SJSA1 (cell line): ENCODE measurements at places on chromosomes 7 and 10.

DNA sequence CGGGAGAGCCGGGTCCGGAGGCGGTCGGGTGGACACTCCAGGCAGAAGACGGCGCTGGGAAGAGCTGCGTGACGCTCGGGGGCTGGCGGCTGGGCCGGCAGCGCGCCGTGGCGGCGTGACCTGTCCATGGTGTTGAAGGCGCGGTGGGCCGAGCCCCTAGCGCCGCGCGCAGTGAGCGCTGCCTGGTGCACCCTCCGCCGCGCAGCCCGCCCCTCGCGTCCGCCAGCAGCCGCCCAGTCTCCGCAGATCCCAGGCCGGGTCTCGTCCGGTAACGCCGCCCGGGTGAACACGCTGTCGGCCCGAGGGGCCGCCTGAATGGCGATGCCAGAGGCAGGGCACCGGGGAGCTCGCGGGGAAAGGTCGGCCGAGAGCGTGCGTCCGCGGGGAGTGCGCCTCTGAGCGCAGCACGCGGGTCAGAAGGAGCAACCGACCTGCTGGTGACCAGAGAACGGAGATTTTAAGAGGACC, 657 bp upstream of the TMEM178B start:
- DNase-seq: peak; percentile 40

GRCh38 chr7:121872831-121873288, at the start of gene PTPRZ1:
Gene PTPRZ1, plus strand, starts transcription at chr7:121873161. Its CDS starts 339 bp downstream, at chr7:121873500.
- DNase-seq: no peak

GRCh38 chr7:158011941-158012340, 575.7 kb downstream of the PTPRN2 start:
- no peak for DNase-seq

GRCh38 chr7:32941681-32942414, 15.4 kb upstream of the FKBP9 start:
- DNase-seq: no peak

DNA sequence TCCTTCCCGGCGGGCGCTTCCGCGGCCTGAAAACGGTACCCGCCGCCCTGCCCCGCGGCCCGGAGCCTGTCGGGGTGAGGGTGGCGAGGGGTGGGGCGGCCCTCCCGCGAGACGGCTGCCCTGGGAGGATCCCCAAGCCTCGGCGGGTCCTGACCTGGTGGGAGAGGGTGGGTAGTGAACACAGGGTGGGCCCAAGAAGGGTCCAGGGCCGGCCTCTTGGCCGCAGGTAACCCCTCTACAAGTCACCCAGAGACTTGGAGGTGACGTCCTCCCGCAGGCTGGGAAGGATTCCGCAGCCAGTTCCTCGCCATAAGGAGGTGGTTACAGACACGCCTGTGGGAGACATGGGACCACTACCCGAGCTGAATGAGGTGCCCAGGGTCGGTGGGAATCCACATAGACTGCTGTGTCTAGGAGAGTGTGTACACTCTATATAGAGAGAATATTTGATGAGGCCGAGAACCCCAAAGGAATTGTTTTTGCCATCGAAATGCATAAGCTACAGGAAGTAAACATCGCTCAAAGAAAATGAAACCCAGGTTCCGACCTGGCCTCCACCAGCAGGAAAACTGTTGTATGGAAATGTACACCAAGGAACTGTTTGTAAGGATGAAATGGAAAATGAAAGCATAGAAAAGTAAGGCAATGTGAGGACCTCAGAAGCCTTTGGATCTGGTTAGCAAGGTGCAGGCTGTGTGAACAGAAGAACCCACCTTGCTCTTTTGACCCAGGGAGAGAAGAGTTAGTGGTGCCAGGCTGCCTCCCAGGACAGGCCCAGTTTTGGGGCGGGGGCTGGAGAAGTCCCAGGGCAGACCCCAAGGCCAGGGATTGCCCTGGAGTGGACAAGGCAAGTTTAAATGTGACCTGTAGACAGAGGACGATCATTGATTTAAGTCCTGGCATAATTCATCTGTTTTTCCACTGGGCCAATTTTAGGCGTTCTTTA, 659 bp downstream of the OPTN start:
- DNase-seq: peak; percentile 60

DNA sequence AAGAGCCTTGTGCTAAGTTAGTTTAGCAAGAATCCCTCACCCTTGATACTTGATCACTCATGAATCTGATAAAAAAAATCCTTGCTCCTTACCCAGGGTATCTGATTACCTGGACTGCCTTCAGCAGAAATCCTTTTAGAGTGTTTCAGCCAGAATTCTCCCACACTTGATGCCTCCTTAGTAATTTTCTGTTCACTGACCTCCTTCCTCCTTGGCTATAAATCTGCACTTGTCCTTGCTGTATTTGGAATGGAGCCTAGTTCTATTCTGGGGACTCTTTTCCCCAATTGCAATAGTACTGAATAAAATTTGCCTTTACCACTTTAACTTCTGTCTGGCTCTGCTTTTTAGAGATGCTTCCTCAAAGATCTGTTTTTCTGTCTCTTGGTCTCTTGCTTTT, 84.9 kb downstream of the RPS24 start:
- DNase-seq: no peak

DNA sequence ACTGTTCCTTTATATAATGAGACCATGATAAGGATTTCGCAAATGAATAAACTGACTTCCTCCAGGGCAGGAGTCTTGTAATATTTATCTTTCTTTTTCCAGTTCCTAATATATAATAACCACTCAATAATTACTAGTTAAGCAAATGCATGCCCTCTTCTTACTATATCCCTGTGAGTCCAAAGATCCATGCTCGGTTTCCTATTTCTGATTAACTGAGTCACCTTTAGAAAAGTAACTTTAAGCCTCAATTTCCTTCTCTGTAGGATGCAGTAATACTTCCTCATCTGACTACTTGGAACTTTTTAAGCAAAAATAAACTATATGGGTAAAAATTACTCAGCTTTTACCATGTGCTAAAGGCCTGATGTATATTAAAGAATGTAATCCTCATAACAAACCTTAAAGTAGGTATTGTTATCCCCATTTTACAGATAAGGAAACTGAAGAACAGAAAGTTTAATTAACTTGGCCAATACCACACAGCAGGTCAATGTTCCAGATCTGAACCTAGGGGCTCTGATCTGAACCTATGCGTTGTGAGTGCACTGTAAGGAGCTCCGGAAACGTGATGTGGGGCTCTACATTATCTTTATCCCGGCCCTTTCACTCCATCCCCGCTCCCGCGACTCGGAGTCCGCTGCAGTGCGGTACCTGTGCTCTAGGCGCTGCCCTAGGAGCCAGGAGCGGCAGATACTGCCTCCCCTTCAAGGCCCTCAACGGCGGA, 458 bp downstream of the COX15 start:
- DNase-seq: no peak

GRCh38 chr7:91242097-91242844, 22.0 kb upstream of the FZD1 start:
- no peak for DNase-seq
